Stimulated activated CD8-positive, alpha-beta memory T cell treated with anti-CD3 and anti-CD28 coated beads, Interleukin-2, amount 100 ng/mL, for 1 hour (primary cell): ENCODE measurements at places on chromosomes 2 and 18.

DNA sequence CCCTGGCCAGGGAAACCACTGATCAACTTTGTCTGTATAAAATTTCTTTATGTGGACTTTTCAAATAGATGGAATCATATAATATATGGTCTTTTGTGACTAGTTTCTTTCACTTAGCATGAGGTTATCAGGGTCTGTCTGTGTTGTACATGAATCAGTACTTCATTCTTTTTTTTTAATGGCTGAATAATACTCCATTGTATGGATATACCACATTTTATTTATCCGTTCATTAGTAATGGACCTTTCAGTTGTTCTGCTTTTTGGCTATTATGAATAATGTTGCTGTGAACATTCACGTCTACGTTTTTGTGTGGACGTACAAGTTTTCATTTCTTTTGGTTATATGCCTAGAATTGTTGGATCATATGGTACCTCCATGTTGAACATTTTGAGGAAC lies 69.1 kb upstream of the GAREM2 start:
- DNase-seq: no peak

GRCh38 chr2:128780434-128781080 lies 461.9 kb upstream of the HS6ST1 start:
- DNase-seq: no peak

DNA sequence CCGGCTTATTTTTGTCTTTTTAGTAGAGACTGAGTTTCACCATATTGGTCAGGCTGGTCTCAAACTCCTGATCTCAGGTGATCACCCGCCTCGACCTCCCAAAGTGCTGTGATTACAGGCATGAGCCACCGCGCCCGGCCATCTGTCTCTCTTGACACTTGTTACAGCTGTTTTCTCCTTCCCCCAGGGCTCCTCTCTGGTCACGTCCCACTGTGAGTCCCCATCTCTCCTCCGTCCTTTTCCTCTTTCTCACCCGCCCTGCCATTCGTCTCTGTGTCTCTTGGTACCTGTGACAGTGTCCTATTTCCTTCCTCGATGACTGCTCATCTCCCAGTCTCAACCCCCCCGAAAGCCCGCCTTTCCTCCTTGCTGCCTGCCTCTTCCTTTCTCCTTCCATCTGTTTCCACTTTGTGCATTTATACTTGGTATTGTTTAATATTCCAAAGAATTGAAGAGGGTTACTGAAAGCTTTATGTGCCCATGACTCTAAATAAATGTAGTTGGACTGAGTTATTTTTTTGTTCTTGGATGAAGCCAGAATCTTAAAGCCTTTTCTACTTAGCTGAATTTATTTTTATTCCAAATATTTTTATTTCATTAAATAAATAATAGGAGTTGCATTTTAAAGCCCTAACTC lies 241.5 kb downstream of the SH3RF3 start:
- DNase-seq: no peak

DNA sequence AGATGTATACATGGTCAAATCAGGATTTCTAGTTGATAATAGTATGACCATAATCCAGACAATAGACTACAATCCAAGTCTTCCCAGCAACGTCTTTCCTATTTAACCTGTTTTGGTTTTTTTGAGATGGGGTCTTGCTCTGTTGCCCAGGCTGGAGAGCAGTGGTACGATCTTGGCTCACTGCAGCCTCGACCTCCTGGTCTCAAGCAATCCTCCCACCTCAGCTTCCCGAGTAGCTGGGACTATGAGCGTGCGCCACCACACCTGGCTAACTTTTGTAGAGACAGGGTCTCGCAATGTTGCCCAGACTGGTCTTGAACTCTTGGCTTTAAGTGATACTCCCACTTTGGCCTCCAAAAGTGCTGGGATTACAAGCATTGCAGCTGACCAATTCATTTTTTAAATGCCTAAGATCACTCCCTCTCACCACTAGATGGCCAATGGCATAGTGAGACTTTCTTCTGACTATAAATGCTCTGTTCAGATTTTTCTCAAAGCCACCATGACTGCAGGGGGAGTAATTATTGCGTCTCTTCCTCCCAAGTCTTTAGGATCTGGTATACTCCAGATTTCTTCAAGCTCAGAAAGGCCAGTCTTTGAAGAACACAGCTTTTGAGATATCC lies 47.6 kb downstream of the HNRNPLL start:
- DNase-seq: no peak

GRCh38 chr2:112776113-112776512 lies 8.2 kb downstream of the IL1A start:
- DNase-seq: no peak

GRCh38 chr2:104790100-104790811 lies 63.7 kb upstream of the POU3F3 start:
- no peak for DNase-seq

GRCh38 chr2:207083361-207084110 lies 82.2 kb downstream of the KLF7 start:
- no peak for DNase-seq

- DNase-seq: no peak
These were observed 241.9 kb downstream of the BCL11A start for GRCh38 chr2:60311524-60311923.

DNA sequence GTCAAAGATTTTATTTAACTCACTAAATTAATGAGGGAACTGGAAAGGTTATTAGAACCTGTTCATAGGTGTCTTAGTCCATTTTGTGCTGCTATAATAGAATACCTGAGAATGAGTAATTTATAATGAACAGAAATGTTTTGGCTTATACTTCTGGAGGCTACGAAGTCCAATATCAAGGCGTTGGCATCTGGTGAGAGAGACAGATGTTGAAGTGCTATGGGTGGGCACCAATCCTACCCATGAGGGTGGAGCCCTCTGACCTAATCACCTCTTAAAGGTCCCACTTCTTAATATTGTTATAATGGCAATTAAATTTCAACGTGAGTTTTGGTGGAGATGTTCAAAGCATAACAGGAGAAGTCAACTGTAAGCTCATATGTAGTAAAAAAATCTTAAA lies 5.1 kb downstream of the RPIA start:
- DNase-seq: no peak
